ENCODE measurements at places on chromosomes 12 and 14. TPM values are rescaled to one million over a fixed set of nuclear protein-coding genes. Genes with fewer than 3 reads are reported as not detected.

- no peak for DNase-seq
These were observed 1069.0 kb downstream of the FSCB start for GRCh38 chr14:43438056-43438455.

DNA sequence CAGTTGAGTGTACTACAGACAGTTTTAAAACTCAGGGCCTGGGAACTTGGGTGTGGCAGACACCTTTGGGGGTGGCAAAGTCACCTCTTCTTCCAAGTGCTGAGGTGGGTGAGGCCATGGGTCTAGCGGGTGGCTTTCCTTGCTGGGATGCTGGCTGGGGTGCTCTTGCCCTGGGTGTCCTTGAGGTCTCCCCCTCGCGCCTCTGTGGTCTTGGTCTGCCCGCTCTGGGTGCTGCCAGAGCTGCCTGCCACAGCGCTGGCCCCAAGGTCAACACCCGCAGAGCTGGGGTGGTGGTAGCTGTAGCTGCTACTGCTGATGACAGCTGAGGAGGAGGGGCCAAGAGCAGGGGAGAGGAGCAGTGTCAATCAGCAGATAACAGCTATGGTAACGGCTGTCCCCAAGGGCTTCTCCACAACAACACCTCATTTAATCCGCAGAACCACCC is 6.8 kb downstream of the KRT74 start:
- no peak for DNase-seq

- DNase-seq, result no peak
These were observed 121.7 kb downstream of the DUSP6 start for GRCh38 chr12:89230376-89231315.

The LRRC43 gene
- 2.1 TPM for total RNA-seq

- DNase-seq, result no peak
These were observed 38.1 kb upstream of the GARIN2 start for GRCh38 chr14:67151082-67151666.
